Effector CD4-positive, alpha-beta T cell (primary cell): ENCODE measurements at places on chromosomes 16 and 17.

GRCh38 chr17:64193561-64193960, 63.6 kb upstream of the ERN1 start:
- no peak for DNase-seq

DNA sequence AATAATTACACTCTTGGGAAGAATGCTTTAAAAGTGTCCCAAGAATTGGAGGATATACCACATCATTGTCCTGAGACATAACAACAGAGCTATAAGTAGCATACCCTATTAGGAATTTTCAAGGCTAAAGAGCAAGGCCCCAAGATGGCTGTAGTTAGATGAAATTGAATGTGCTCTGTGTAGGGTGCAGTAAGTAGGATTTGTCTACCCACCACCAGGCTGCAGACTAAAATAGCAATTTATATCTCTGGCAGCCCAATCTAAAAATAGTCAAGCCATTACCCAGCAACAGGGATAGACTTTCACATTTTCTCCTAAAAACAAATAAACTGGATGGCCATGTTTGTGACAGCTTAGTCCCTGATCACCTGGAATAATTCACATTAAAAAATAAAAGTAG, 5.6 kb downstream of the MMD start:
- no peak for DNase-seq

GRCh38 chr16:79902351-79902750, 301.8 kb upstream of the MAF start:
- no peak for DNase-seq

DNA sequence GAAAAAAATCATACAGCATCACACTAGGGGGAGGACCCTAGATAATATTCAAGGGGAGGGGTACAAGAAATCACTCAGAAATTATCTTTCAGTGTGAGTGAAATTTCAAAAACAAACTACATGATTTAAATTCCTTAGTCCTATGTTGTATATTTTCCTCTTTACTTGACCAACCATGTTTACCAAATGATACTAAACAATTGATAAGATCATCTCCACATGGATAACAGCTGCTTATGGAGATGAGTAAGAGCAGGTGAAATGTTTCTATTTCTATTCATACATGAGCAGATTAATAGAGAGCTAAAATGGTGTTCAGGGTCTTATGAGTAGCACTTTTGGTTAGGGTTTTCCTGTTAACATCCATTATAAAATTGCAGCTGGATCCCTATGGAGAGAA, 7.3 kb upstream of the VAT1L start:
- DNase-seq: no peak

- DNase-seq: no peak
These were observed 1.1 kb upstream of the AATK start for GRCh38 chr17:81167194-81167524.
